Liver (tissue), 10 donors: ENCODE measurements at places on chromosomes 16 and 17.

- DNase-seq = no peak
Measured at GRCh38 chr17:57586196-57586740, 158.8 kb downstream of the CCDC182 start.

DNA sequence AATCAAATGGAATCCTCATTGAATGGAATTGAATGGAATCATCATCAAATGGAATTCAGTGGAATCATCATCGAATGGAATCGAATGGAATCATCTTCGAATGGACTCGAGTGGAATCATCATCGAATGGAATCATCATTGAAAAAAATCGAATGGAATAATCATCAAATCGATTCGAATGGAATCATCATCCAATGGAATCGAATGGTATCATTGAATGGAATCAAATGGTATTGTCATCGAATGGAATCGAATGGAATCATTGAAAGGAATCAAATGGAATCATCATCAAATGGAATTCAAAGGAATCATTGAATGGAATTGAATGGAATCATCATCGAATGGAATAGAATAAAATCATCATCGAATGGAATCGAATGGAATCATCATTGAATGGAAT lies 619.3 kb downstream of the TP53TG3F start:
- no peak for DNase-seq

DNA sequence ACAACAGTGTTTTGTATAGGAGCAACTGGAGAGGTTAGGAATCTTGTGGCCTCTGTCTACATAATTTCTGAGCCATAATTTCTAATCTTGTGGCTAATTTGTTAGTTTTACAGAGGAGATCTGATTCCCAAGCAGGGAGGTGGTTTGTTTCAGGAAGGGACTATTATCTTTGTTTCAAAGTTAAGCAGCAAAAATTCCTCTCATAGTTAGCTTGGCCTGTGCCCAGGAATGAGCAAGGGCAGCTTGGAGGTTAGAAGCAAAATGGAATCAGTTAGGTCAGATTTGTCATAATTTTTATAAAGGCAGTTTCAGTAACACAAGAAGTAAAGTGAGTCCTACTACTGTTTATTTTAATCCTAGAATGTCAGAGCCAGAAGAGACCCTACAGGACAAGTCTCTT lies 2.0 kb upstream of the RDM1 start:
- no peak for DNase-seq

DNA sequence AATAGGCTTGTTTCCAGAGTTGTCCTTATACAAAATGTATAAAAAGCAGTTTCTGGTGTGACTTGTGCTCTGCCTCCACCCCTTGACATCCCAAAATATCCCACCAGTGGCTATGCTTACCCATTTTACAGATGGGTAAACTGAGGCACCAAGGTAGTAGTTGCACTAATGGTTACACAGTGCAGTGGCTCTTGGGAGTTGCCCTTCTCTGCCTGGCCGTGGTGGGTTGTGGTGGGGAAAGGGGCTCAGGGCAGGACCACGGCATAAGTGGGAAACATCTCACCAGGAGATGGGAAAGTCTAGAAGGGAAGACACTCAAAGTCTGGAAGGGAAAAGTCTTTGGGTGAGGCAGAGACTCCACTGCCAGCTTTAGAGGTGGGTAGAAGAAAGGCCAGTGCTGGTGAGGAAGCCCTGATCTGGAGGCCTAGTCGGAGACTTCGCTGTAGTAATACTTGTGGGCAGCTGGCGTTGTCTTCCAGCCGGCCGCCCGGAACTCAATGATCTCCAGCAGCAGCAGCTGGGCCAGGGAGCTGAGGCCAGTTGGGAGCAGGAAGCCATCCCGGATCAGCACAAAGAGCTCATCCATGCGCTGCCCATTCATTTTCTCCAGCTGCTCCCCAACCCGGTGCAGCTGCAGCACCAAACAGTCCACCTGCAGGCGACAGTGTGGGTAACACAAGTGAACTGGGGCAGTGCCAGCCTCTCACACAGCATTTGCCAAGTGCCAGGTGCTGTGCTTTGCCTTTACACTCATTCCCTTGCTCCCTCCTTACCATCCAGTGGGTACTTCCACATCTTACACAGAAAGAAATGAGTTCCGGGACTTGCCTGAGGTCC lies 4.5 kb downstream of the MIF4GD start:
- DNase-seq = no peak

DNA sequence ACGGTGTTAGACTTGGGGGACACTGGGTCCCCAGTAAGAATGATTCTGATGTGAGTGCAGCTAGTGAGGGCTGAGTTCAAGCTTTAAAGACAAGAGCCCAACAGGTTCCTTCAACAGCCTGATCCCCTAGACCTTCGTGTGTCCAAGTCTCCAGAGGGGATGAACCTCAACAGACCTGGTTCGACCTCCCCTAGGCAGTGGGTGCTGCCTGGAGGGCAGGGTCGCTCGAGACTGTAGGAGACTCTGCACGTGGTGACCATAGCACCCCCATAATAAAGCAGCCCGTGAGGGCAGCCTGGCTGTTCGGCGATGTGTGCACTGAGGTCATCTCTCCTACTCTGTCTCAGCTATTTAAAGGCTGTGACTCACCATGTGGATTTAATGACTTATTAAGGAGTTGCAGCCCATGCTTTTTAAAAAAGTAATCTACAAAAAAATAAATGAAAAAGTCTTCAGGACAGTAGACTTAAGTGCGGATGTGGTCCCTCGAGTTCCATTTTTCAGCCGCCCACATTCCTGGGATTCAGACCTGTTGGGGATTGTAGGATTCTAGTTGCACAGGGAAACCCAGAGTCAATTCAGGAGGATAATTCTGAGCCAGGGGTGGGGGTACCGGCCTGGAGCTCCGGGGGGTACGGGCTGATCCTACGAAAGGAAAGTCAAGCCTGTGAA lies 23.4 kb upstream of the METRNL start:
- DNase-seq = no peak

GRCh38 chr17:35003778-35004177 lies 23.5 kb downstream of the LIG3 start:
- DNase-seq = no peak

GRCh38 chr17:48901241-48901640 lies 7.0 kb upstream of the UBE2Z start:
- DNase-seq = no peak

GRCh38 chr17:27082775-27083154 lies 211.1 kb upstream of the WSB1 start:
- no peak for DNase-seq

DNA sequence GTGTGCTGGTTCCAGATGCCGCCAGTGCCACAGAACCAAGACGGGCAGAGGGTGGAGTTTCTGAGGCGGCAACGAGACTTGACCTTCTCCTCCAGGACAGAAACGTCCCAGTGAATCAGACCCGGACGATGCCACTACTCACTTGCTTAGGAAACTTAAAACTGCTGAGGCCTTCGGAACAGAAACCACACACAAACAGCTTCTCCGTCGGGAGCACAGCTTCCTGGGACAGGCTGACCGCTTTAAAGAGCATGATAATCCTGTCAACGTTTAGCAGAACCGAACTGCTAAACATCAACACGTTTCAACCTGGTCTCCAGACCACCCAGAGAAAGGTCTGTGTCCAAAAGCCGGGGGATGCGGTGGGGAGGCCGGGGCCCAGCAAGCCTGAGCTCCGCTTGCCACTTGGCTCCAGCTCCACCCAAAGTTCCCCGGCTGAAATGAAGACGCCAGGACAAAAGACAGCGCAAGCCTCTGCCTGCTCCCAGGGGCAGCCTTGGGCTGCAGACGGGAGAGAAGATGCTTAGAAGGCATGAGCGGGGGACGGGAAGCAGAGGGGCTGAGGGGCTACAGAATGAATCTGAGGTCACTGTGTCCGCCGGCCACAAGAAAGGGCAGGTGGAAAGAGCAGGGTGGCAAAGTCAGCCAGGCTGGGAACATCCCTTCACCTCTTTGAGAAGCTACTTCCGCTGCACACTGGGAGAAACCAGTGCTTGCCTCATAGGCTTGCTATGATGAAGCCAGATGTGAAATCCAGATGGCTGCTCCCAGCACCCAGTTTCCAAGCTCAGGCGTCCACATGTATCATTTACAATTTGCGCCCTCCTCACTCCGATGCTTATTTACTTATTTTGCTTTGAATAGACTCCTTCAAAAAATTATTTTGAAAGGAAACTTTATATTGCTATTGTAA lies 69.0 kb downstream of the MRM3 start:
- no peak for DNase-seq

DNA sequence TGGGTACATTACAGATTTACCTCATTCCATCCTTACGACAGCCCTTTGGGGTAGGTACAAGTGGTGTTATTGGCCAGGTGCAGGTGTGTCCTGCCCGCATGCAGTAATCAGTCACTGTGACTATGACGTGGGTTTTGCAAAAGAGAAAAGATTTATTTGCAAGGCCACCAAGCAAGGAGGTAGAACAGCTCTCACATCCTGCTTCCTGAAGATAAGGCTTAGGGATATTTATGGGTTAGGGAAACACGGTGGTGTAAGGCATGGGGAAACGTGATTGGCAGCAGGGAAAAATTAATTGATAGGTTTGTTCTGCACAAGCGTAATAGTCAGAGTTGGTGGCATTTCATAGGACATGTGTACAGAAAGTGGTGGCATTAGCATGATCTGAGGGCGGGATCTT lies 214.8 kb downstream of the PARN start:
- no peak for DNase-seq

DNA sequence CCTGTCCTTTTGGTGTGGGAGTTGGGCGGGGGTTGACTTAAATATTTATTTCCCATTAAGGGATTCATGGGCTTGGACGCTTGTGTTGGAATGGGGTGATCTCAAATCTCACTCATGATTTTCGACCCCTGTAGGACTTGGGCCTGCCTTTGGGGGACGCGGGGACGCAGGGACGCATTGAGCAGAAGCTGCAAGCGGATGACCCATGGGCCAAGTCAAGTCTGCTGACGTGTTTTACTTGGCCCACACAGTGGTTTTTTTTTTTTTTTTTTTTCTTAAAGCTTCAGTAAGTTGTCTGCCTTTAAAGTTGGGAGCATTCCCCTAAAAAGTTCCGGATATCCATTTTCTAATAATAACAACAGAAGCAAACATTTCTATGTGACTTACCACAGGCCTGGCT lies 28.9 kb downstream of the CMIP start:
- no peak for DNase-seq

DNA sequence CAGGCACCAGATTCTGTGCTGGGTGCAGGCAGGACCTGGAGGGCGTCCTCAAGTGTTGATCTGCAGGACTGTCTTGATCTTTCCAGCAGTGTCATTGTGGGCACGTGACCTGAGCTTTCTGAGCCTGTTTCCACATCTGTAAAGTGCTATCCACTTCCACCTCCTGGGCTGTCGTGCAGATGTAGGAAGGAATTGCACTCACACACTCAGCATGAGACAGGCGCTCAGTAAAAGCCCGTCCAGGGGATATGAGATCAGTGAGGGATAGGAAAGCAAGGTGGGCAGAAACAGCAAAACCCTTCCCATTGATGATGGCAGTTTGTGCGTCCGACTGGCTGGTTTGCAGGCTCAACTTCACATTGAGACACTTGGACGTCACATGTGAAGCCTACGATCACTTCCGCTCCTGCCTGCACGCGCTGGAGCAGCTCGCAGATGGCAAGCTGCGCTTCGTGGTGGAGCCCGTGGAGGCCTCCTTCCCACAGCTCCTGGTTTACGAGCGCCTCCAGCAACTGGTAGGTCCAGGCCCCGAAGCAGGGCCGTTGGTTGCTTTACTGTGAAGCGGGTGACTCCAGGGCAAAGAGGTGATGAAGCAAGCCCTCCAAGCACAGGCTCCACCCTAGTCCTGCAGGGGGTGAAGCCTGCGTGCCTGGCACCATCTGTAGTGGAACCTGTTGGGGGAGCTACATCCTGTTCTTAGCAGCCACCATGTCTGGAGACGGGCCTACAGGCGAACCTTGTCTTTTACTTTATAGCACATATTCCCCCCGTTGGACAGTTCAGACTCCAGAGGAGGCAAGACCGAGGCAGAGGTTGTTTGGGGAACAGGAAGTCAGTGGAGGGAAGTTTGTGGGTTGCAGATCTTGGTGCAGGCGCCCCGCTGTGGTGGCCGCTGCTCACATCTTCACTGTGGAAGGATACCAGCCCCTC lies 23.0 kb downstream of the METTL22 start:
- DNase-seq = no peak
